Uterus (tissue), 4 donors: ENCODE measurements at places on chromosomes 2 and 18.

GRCh38 chr18:76475450-76476194 is 19.4 kb downstream of the ZNF516 start:
- no peak overlapping the region for H3K4me3 ChIP-seq
- peak overlapping the region; percentile 75 for H3K27ac ChIP-seq
- no peak for DNase-seq
- H3K36me3 ChIP-seq, result no peaks in the 10 kb centered on the region
- no peaks in the 10 kb centered on the region for H3K27me3 ChIP-seq

- no peak for DNase-seq
- H3K36me3 ChIP-seq, result no peaks in the 10 kb centered on the region
- no peak overlapping the region for H3K27ac ChIP-seq
Observed at GRCh38 chr2:46642218-46642617, 162.9 kb downstream of the TMEM247 start.

DNA sequence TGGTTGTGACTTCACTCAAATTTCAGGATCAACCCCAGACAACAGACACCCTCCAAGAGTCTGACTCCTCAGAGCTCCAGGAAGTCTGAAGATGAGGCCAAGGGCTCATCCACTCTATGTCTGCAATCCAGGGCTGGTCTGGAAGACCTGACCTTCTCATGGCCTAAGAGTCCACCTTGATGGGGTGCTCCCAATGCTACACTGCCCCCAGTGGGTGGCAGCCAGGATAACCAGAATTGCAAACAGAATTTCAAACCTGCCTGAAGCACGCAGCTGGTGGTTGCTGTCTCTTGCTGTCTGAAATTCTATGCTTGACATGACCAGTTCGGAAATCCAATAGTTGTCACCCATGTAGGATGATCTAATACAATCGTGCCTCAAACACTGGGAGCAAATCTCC is 96.0 kb downstream of the UXS1 start:
- no peaks in the 10 kb centered on the region for H3K27me3 ChIP-seq
- no peak overlapping the region for H3K27ac ChIP-seq
- no peaks in the 10 kb centered on the region for H3K4me1 ChIP-seq
- no peak overlapping the region for H3K4me3 ChIP-seq

- no peak for DNase-seq
- no peaks in the 10 kb centered on the region for H3K4me1 ChIP-seq
- H3K36me3 ChIP-seq, result no peaks in the 10 kb centered on the region
- no peak overlapping the region for H3K27ac ChIP-seq
- H3K4me3 ChIP-seq, result no peak overlapping the region
- H3K27me3 ChIP-seq, result no peaks in the 10 kb centered on the region
Observed at GRCh38 chr2:236008006-236008405, 160.2 kb downstream of the GBX2 start.

- no peaks in the 10 kb centered on the region for H3K27me3 ChIP-seq
- DNase-seq, result no peak
- no peak overlapping the region for H3K27ac ChIP-seq
- no peak overlapping the region for H3K4me3 ChIP-seq
Observed at GRCh38 chr2:65278531-65278981, 50.9 kb downstream of the ACTR2 start.

GRCh38 chr2:172232708-172233396 is 130.2 kb upstream of the DLX2 start:
- DNase-seq, result no peak
- no peaks in the 10 kb centered on the region for H3K36me3 ChIP-seq
- H3K4me1 ChIP-seq, result no peaks in the 10 kb centered on the region

GRCh38 chr2:81979086-81979485 is 1674.5 kb upstream of the LRRTM1 start:
- H3K27ac ChIP-seq, result no peak overlapping the region
- DNase-seq, result no peak
- no peak overlapping the region for H3K4me3 ChIP-seq
- no peaks in the 10 kb centered on the region for H3K4me1 ChIP-seq

DNA sequence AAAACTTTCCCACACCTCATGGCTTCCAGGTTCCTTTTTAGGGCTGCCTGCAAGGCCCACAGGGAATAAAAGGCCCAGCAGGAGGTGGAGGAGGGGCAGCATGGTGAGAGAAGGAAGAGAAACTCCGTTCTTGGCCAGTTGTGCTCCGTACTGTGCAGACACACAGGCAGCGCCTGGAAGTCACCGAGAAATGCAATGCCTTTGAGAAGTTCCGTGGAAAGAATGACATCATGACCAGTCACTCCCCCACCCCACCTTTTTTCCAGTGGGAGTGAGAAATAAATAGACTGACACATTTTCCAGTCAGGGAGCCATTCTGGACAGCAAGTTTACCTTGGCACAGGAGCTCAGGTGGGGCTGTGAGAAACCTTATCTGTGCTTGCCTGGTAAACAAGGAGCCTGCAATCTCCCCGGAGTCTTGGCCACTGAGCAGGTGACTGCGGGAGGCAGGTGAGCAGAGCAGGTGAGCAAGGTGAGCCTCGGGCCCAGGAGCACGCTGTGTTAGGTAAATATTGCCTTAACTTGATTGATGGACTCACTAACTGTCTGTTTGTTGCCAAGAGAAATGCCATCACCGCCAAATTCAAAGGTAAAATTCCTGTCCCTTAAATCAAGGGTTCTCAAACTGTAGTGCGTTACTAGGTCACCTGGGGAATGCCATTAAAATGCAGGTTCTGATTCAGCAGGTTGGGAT is 13.5 kb upstream of the LBH start:
- DNase-seq, result no peak

- DNase-seq, result no peak
- H3K27ac ChIP-seq, result peak overlapping the region; percentile 50
- no peak overlapping the region for H3K4me3 ChIP-seq
- H3K27me3 ChIP-seq, result no peaks in the 10 kb centered on the region
- no peaks in the 10 kb centered on the region for H3K36me3 ChIP-seq
Observed at GRCh38 chr2:86593266-86593665, 30.0 kb upstream of the CHMP3 start.

- H3K36me3 ChIP-seq, result no peaks in the 10 kb centered on the region
- H3K27ac ChIP-seq, result no peak overlapping the region
- no peak overlapping the region for H3K4me3 ChIP-seq
- H3K27me3 ChIP-seq, result no peaks in the 10 kb centered on the region
- DNase-seq, result no peak
Observed at GRCh38 chr2:134836986-134837385, 1.4 kb upstream of the ACMSD start.

- no peak overlapping the region for H3K27ac ChIP-seq
- no peaks in the 10 kb centered on the region for H3K4me1 ChIP-seq
- no peak for DNase-seq
- no peaks in the 10 kb centered on the region for H3K36me3 ChIP-seq
- no peaks in the 10 kb centered on the region for H3K27me3 ChIP-seq
Observed at GRCh38 chr2:166331468-166331867, 44.3 kb downstream of the SCN9A start.

GRCh38 chr18:62525608-62526007 is 2.8 kb downstream of the ZCCHC2 start:
- no peaks in the 10 kb centered on the region for H3K36me3 ChIP-seq
- no peaks in the 10 kb centered on the region for H3K4me1 ChIP-seq
- peak overlapping the region; percentile 83 for H3K4me3 ChIP-seq
- H3K27ac ChIP-seq, result peak overlapping the region; percentile 98

GRCh38 chr2:72293620-72294019 is 146.0 kb upstream of the CYP26B1 start:
- no peak for DNase-seq
- no peaks in the 10 kb centered on the region for H3K36me3 ChIP-seq
- no peak overlapping the region for H3K27ac ChIP-seq
- H3K4me1 ChIP-seq, result no peaks in the 10 kb centered on the region
